T-helper 2 cell treated with Interferon-gamma antibody and Interleukin-4, amounts not matched to agents 5 μg/mL and 100 μg/mL, for 36 hours (primary cell): ENCODE measurements at places on chromosomes 12 and 14.

GRCh38 chr14:100400115-100400514, 77.0 kb downstream of the SLC25A47 start:
- no peak overlapping the region for H3K27ac ChIP-seq
- peaks cover 2% of the 10 kb centered on the region for H3K27me3 ChIP-seq
- no peak for DNase-seq

DNA sequence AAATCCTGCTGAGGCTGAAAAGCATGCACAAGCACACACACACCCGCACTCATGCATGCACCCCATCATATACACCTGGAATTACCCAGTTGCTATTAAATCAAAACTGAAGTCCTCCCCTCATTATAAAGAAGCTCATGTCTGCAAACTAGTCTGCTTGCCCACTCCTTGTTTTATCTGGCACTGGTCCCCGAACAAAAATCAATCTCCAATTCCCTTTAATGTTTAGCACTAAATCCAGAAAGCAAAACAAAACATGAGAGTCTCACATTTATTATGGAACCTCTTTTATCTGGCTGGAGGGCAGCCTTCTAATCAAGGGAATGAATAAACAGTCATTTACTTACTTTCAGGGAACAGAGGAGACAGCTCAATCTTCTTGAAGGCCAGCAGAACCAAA, 1093.4 kb upstream of the FLRT2 start:
- H3K4me1 ChIP-seq = no peaks in the 10 kb centered on the region
- H3K27me3 ChIP-seq = no peaks in the 10 kb centered on the region
- H3K4me3 ChIP-seq = no peak overlapping the region
- no peak overlapping the region for H3K27ac ChIP-seq
- H3K36me3 ChIP-seq = no peaks in the 10 kb centered on the region
- DNase-seq = no peak

DNA sequence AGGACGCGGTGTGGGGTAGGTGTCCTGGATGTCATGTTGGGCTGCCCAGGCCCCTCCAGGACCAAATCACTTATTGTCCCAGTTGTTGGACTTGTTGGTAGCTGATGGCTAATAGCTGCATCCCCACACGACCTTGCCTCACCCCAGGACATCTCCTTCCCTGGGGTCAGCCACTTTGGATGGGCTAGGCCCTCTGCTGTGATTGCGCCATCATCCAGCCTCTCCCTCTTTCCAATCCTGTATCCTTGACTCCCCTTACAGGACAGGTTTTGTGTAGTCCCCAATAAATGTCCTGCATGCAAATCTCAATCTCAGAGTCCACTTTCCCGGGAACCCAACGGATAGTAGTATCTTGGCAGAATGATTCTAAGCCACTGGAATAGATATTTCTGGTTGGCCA, 43.4 kb upstream of the CHST11 start:
- no peaks in the 10 kb centered on the region for H3K36me3 ChIP-seq
- no peaks in the 10 kb centered on the region for H3K4me1 ChIP-seq
- no peak overlapping the region for H3K27ac ChIP-seq
- DNase-seq = no peak

DNA sequence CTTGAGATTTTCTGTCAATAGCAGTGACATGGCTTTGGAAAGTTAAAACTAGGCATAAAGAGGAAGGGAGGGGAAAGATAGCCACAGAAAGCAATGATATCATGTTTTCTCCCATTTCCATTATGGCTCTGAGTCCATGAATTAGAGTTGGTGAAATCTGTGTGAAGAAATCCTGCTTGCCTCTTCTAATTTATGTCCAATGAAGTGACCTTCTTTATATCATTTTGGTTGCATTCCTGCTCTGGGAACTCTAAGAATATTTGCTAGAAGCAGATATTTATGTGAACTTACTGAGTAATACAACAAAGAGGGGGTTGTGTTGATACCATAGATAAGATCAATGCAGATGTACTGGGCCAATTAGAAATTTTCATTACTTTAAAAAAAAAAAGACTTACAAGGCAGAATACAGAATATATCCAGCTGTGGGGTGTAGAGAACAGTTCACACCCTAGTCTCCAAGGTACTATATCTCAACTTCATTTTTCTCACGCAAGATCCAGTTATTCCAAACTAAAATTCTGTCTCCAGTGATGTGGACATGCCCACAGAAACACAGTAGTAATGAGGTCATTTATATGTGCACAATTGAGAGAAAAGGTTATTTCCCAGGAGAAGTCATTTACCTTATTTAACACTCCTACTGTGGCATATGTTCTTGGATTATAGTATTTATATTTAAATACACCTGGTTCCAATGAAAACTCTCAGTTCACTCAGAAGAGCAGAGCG, 51.5 kb upstream of the KCNJ8 start:
- H3K27ac ChIP-seq = no peak overlapping the region
- H3K27me3 ChIP-seq = no peaks in the 10 kb centered on the region
- no peaks in the 10 kb centered on the region for H3K4me1 ChIP-seq
- no peak for DNase-seq

DNA sequence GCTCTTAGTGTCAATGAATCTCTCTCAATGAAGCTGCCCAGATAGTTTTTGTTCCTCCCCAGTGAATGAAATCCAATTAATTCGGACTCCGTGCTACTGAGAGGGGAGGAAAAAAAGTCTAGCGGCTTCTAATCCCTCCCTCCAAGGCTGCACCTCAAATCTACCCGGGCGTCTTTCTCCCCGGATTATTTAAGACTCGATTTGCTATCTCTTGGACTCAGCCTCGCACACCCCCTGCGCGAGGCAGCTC, 134 bp downstream of the DUSP6 start:
- peaks cover 44% of the 10 kb centered on the region for H3K4me1 ChIP-seq
- H3K27ac ChIP-seq = peak overlapping the region; percentile 96
- H3K27me3 ChIP-seq = no peaks in the 10 kb centered on the region
- no peak for DNase-seq
- peaks cover 51% of the 10 kb centered on the region for H3K36me3 ChIP-seq

DNA sequence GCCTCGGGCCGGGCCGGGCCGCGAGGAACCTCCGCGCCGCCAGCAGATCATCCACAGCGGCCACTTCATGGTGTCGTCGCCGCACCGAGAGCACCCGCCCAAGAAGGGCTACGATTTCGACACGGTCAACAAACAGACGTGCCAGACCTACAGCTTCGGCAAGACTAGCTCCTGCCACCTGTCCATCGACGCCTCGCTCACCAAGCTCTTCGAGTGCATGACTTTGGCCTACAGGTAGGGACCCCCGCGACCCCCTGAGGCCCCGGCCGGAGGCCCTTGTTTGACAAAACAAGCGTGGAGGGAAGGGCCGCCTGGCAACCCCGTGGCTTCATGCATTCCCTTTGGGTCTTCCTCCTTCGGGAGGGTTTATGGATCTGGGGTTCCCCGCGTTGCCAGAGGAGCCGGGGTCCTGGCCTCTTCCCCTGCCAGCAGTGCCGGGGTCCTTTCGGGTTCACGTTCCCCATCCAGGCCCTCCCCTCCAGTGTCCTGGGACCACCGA, 526 bp downstream of the MLXIP start:
- H3K4me3 ChIP-seq = peak overlapping the region; percentile 94
- H3K36me3 ChIP-seq = peaks cover 16% of the 10 kb centered on the region
- peak overlapping the region; percentile 82 for H3K27ac ChIP-seq
- peaks cover 47% of the 10 kb centered on the region for H3K4me1 ChIP-seq

DNA sequence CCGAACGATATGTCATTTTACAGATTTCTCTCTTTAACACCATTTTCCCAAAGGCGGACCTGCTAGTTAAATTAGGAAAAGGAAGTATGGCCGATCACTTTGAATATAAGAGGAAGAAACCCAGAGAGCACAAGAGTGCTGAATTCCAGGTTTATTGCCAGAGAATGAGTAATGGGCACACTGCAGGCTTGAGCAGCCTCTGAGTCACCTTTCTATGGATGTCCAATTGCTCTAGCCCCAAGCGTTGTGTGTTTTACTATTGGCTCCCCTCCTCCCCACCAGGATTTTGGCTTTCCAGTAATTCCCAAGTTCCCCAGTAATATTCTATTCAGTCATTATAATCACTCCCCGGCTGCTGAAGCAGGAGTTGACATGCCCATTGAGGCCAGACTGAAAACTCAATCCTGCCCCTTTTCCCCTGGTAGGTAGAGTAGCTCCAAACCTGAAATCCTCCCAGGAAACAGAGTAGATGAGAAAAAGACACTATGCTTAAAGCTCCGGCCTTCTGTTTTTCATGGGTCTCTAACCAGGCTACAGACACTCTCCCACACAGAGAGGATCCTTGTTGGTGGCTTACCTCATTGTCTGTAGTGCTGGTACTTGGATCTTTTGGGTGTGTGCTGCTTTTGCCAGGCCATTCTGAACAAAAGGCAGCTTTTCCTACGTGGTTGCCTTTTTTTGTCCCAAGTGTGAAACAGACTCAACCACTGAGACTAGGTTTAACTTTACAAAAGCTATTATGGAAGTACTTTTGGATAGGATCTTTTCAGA, 704.3 kb upstream of the FLRT2 start:
- no peaks in the 10 kb centered on the region for H3K4me1 ChIP-seq
- no peaks in the 10 kb centered on the region for H3K27me3 ChIP-seq
- no peaks in the 10 kb centered on the region for H3K36me3 ChIP-seq
- H3K4me3 ChIP-seq = no peak overlapping the region

DNA sequence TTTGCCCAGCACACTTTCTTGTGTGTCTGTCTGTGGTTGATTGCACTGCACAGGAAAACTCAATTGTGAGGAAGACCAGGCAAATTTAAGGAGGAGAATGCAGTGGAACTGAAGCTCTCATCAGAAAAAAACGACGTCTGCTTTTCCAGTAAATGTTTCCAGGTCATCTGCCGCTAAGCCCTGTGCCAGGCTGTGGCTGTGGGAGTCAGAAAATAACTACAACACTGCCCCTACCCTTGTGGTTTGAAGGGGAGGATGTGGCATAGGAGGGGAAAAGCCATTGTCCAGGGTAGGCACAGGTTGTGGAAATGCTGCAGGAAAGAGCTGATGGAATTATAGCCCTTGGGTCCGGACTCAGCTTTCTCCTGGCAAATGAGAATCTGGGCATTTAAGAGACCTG, 259.7 kb upstream of the TMEM132C start:
- no peaks in the 10 kb centered on the region for H3K36me3 ChIP-seq
- H3K27ac ChIP-seq = no peak overlapping the region
- no peaks in the 10 kb centered on the region for H3K4me1 ChIP-seq
- no peak for DNase-seq

DNA sequence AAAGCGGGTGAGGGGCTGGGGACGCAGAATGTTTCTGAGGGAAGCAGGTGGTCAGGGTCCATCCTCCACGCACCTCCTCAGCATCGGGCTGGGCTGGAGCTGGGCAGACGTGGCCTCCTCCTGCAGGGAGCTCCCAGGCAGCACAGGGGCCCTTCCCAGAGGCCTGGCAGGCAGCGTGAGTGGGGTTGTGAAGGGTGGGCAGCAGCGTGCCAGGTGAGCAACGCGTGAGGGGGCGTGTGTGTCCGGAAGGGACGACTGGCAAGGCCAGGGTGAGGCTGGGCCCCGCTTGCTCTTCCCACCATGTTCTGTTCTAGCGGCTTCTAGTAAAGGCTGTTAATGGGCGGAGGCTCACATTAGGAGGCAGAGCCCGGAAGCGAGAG, 17.1 kb downstream of the ANKRD9 start:
- no peak overlapping the region for H3K27ac ChIP-seq
- H3K4me3 ChIP-seq = no peak overlapping the region
- H3K27me3 ChIP-seq = no peaks in the 10 kb centered on the region
- H3K4me1 ChIP-seq = no peaks in the 10 kb centered on the region
- DNase-seq = no peak

GRCh38 chr14:100067481-100067880, 2.3 kb downstream of the EVL start:
- peaks cover 58% of the 10 kb centered on the region for H3K4me1 ChIP-seq
- peaks cover 63% of the 10 kb centered on the region for H3K36me3 ChIP-seq
- peak overlapping the region; percentile 95 for H3K4me3 ChIP-seq
- no peak for DNase-seq
- no peaks in the 10 kb centered on the region for H3K27me3 ChIP-seq

GRCh38 chr14:99321955-99322730, 50.1 kb upstream of the BCL11B start:
- no peaks in the 10 kb centered on the region for H3K27me3 ChIP-seq
- H3K36me3 ChIP-seq = no peaks in the 10 kb centered on the region
- peaks cover 3% of the 10 kb centered on the region for H3K4me1 ChIP-seq
- H3K4me3 ChIP-seq = no peak overlapping the region
- H3K27ac ChIP-seq = no peak overlapping the region
- no peak for DNase-seq

- H3K36me3 ChIP-seq = peaks cover 26% of the 10 kb centered on the region
- H3K4me1 ChIP-seq = peaks cover 58% of the 10 kb centered on the region
- no peak for DNase-seq
- H3K4me3 ChIP-seq = peak overlapping the region; percentile 61
Measured at GRCh38 chr12:46550266-46550879, 177.8 kb upstream of the SLC38A2 start.

DNA sequence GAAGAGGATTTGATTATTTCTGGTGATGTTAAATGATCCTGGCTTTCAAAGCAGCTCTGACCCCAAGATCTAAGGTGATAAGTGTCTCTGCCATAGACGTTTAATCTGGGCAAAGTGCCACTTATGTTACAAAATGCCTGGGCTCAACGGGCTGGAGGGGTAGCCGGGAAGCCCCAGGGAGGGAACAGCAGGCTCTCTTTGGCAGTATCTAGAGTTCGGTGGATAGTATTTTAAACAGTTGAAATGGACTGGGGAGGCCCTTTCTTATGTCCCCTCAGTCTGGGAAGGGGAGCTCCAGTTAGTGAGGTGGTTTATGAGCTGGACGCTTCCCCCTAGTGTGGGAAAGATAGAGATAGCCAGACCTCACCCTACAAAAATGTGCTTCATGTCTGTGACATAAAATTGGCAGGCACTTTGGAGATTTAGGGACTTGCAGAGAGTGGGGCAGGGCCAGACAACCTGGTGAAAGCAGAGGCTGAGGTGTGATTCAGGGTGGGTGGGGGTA, 5.5 kb upstream of the HOXC11 start:
- no peak for DNase-seq
- no peak overlapping the region for H3K4me3 ChIP-seq
- H3K27ac ChIP-seq = no peak overlapping the region
- H3K27me3 ChIP-seq = peaks cover 99% of the 10 kb centered on the region
- H3K4me1 ChIP-seq = peaks cover 10% of the 10 kb centered on the region

GRCh38 chr12:122788387-122788786, 14.0 kb downstream of the CCDC62 start:
- H3K4me3 ChIP-seq = no peak overlapping the region
- DNase-seq = no peak
- H3K36me3 ChIP-seq = no peaks in the 10 kb centered on the region
- no peaks in the 10 kb centered on the region for H3K4me1 ChIP-seq
- no peaks in the 10 kb centered on the region for H3K27me3 ChIP-seq

- no peak overlapping the region for H3K27ac ChIP-seq
- no peak overlapping the region for H3K4me3 ChIP-seq
- peaks cover 18% of the 10 kb centered on the region for H3K4me1 ChIP-seq
- DNase-seq = no peak
Measured at GRCh38 chr14:71240171-71240570, 332.9 kb downstream of the PCNX1 start.

DNA sequence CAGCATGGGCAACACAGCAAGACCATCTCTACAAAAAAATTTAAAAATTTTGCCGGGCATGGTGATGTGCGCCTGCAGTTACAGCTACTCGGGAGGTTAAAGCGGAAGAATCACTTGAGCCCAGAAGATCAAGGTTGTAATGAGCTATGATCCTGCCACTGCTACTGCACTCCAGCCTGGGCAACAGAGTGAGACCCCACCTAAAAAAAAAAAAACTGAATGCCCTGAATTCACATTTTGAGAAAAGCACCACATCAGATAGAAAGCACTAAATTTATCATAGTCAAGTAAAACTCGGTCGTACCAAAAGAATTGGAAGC, 24.1 kb upstream of the AP4S1 start:
- no peaks in the 10 kb centered on the region for H3K27me3 ChIP-seq
- H3K36me3 ChIP-seq = peaks cover 54% of the 10 kb centered on the region
- no peak overlapping the region for H3K4me3 ChIP-seq
- no peak overlapping the region for H3K27ac ChIP-seq

GRCh38 chr14:105173901-105174894, 5.6 kb upstream of the JAG2 start:
- no peak for DNase-seq
- peaks cover 11% of the 10 kb centered on the region for H3K4me1 ChIP-seq
- peaks cover 12% of the 10 kb centered on the region for H3K27me3 ChIP-seq
- H3K27ac ChIP-seq = no peak overlapping the region
- no peaks in the 10 kb centered on the region for H3K36me3 ChIP-seq
